Activated CD4-positive, alpha-beta T cell treated with anti-CD3 and anti-CD28 coated beads for 36 hours (primary cell): ENCODE measurements at places on chromosomes 16 and 17. TPM values are rescaled to one million over a fixed set of nuclear protein-coding genes. Genes with fewer than 3 reads are reported as not detected.

GRCh38 chr17:29021226-29021625 lies 15.4 kb upstream of the SEZ6 start:
- no peak for DNase-seq

GRCh38 chr17:33381201-33381600 lies 88.1 kb upstream of the ASIC2 start:
- DNase-seq = no peak

- no peak for DNase-seq
Measured at GRCh38 chr17:36608280-36608679, 6.9 kb downstream of the MRM1 start.

DNA sequence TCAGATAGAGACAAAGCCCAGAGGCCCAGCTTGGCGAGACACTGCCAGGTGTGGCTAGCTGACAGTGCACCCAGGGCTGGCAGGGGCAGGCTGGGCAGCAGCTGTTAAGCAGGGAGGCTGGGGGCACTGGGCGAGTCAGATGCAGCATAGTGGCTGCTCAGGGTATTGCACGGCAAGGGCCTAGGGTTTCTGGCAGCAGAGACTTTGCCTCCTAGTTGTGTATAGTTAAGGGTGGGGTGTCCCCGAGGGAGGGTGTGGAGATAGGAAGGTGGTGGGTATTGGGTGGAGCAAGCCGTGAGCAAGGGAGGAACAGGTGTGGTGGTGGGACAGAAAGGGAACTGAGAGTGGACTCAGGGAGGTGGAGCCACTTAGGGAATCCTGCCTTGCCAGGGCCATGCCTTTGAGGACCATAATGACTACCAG lies 66.0 kb downstream of the SMPD3 start:
- DNase-seq = no peak

ZNF821 gene
- 7.7 TPM for total RNA-seq

SLC7A6OS gene
- total RNA-seq = 21.7 TPM

DNA sequence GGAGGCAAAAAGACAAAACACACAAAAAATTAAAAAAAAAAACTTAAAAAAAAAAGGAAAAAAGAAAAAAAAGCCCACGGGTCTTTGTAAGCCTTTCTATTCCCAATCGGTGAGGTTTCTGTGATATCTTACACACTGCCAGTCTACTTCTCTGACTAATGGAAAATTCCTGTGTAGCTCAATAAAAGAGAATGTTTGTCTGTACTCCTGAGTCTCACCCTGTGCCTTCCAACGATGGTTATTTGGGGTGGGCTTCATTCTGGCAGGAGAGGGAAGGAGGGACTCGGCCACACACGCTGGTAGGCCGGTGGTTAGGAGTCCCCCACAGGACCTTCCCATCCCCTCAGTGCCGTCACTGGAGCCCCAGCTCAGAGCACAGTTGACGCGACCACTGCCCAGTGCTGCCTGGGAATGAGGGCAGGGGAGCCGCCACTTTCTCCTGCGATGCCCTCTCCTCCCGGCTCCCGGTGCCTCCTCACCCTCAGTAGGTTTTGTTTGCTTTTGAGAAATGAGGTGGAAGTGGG lies 68.0 kb downstream of the AMFR start:
- DNase-seq = no peak
